ENCODE measurements at places on chromosomes 1 and 21.

DNA sequence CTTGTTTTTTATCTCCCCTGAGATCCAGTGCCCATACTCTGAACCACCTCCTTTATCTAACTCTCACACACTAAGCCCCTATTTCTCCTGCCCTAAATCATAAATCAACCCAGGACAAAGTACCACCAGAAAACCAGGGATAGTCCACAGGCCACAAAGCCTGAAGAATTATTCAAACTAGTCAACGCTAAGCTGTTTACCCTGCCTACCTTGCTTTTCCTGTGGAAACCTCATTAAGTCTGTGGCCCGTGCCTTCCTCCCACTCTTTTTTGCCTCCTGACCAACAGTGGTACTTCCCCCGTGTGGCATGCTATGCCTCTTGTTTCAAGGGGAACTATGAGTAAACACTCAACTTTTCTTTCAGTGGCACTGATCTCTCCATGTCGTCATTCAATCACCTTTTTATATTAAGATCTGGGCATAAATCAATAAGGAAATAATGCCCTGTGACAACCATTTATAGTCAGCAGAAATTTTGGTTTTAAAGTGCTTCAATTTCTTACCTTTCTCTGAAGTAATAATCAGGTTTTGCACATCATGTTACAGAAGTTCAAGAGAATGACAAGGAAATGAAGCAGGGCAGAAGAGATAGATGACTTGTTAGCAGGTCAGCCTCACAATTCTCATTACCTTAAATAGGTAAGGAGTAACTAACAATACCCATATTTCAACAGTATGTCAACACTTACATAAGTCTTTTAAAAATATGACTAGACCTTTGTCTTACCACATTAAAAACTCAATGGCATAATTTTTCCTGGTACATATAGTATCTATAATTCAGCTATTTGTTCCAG is 32.1 kb downstream of the EYA3 start:
- DNase-seq: no peak

- no peak for DNase-seq
Observed at GRCh38 chr1:2074944-2075740, 24.9 kb downstream of the PRKCZ start.

DNA sequence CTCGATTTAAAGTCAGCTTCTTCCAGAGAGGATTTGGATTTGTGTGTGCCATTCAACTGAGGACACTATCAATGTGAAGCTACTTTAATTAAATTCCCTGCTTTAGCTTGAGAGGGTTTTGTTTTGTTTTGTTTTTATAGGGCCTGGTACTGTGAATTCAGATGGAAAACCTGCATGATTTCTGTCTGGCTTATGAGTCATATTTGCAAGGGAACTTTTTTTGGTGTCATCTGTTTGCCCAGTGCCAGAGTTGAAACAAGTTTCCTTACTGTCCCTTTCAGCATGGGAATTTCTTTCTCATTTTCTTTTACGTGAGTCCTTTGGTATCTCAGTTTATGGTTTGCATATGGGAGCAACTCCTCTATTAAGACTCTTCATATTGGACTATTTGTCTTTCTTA is 194.6 kb downstream of the GREM2 start:
- DNase-seq: no peak

DNA sequence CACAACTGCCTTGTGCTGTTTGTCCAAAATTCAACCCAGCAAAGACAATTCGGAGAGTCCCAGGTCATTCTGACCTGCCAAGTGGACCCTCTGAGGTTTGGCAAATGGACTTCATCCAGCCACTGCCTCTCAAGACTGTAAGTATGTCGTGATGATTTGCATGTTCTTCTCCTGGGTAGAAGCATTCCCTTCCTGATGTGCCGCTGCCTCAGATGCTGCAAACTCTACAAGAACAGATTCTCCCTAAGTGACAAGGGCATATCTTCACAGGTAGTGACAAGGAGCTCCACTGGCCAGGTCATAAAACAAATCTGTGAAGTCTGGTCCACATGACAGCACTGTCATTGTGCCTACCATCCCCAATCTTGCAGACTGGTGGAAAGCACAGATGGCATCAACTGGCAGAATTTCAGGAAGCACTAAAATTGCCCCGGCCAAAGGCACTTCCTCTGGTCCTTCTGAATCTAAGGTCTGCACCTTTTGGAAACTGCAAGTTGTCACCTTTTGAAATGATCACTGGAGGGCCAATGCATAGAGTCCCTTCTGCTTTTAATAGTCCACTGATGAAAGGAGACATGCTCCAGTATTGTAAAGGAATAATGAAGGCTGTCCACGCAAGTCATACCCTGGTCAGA is 27.4 kb downstream of the POFUT2 start:
- no peak for DNase-seq

- DNase-seq: no peak
Observed at GRCh38 chr1:169491845-169492281, 6.1 kb upstream of the SLC19A2 start.

DNA sequence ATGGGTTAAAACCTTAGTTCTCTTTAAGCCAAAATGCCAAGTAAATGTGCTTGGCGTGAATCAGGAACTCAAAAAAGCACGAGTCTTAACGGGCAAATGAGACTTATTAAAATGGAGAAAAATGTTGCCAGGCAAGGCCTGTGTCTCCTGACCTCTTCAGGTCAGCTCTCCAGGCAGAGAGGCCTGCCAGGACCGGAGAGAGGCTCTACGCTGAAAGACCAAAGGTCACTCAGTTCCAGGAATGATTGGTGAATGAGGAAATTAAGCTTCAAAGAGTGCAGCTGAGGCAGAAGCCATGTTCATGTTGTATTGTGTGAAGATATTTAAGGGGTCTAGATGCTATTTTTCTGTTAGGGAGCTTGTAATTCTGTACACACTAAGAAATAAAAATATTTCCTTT is 66.6 kb downstream of the SPAG17 start:
- DNase-seq: no peak

DNA sequence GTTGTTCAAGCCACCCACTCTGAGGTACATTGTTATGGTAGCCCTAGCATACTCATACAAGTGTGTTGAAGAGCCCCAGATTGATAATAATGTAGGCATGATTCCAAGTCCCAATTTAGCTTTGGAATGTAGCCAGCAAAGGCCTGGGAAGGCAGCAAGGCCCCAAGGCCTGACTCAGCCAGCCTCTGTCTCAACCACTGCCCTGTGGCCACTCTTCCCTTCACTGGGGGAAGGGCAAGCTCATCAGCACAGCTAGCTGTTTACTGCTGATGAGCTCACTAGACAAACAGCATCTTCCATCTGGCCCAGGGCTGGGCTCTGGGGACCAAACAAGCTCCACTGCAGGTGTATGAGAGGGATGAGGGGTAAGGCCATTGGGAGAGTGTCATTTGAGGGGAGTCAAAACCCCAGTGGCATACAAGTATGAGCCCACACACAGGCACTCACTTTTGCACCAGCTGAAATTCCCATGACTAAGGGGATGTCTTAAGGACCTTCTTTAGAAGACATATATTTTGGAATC is 2.2 kb upstream of the IRF6 start:
- no peak for DNase-seq

DNA sequence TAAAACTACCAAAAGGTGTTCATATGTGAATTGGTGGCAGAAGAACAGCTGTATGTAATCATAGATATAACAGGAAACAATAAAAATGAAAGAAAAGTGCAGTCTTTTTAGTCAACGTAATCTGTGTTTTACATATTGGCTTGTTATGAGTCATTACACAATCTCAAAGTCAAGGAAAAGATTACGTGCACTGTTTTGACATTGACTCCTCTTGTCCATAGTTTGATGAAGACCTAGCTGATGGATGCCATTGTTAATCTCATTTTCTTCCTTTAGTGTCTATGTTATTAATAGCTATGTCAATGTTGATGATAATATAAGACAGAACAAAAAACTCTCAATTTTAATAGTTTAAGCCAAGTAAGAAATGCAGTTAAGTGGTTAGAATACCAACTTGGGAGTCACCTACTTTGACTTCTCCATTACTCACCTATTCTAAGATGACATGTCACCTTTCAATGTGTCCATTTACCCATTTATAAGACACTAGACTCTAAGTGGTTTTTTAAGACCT is 84.5 kb upstream of the SAMSN1 start:
- DNase-seq: no peak

GRCh38 chr1:204260601-204261197 is 46.9 kb upstream of the GOLT1A start:
- no peak for DNase-seq

DNA sequence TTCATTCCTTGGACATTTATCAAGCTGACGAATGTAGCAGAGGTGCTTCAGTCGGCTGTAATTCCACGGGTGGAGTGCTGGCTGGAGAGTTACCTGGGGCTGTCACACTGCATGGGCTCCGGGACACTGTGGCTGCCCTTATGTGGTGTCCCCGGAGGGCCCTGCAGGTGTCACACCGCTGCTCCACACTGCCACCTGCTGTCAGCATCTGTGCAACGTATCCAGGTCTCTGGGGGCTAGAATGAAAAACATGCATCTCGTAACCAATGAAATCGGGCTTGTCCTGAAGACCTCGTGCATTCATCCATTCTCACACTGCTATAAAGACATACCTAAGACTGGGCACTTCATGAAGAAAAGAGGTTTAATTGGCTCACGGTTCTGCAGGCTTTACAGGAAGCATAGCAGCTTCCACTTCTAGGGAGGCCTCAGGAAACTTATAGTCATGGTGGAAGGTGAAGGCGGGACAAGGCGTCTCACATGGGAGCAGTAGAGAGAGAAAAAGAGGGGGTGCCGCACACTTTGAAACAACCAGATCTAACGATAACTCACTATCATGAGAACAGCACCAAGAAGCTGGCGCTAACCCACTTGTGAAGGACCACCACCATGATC is 46.7 kb upstream of the PCBP3 start:
- peak; percentile 70 for DNase-seq

- no peak for DNase-seq
Observed at GRCh38 chr1:31677949-31678348, 25.9 kb downstream of the COL16A1 start.

DNA sequence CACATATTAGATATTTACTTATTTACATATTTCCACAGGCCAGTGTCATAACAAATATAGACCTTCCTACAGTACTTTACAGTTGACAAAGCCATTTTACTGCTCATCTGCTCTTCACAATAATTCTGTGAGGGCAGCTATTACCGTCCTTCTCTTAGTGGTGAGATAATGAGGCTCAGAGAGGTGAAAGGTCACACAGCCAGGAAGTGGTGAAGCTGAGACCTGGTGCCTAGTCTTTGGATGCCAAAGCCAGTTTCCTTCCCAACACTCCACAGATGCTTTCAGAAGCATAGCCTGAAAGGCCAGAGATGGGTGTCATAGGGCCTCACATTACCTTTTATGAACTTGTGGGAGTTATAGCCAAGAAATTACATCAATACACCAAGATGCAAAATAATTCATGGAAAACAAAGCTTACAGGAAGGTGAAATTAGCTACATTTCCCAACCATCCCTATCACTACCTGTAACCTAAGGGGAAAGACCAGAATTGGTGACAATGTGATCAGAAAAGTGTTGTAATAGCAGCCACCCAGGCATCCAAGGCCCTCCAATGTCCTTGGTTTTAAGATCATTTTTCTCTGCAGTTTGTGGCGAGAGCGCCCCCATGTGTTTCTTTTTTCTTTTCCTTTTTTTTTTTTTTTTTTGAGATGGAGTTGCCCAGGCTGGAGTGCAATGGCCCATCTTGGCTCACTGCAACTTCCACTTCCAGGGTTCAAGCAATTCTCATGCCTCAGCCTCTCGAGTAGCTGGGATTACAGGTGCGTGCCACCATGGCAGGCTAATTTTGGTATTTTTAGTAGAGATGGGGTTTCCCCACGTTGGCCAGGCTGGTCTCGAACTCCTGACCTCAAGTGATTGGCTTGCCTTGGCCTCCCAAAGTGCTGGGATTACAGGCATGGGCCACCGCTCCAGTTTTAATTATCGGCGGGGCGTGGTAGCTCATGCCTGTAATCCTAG is 26.5 kb upstream of the RPL11 start:
- no peak for DNase-seq

Data from T-helper 17 cell (primary cell).